ENCODE measurements at places on chromosomes 12 and 14.

DNA sequence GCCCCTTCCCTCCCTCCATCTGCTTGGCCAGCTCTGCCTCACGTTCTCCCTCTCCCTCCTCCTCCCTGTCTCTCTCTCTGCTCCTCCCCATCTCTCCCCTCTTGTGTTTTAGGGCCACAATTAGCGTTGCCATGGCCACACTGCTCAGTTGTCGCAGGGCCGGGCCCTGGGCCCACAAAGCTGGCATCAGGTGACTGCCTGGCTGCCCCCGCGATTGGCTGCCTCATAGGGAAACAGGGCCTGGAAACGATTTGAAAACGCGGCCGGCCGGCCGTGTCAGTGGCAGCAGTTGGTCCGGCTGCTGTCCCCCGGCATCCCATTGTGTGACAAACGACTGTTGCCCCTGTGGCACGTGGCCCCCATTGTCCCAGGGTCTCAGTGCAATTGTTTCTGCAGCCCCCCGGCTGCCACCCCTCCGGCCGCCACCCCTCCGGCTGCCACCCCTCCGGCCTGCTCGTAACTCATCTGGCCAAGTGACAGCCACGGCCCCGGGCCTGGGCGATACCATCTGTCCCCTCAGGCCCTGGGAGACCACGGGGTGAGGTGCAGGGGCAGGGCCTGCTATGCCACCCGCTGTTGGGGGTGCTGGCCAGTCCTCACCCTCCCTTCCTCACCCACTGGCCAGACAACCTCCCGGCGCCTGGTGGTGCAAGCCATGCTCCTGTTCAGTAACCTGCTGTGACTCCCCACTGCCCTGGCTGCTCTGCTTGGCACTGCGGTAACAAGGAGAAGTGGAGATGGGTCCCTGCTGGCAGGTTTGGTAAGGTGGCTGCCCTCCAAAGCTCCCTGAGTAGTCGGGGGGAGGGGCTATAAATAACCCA, 17.4 kb downstream of the FOXN4 start:
- peak; percentile 12 for DNase-seq

GRCh38 chr12:56164345-56164729, 6.2 kb downstream of the MYL6 start:
- DNase-seq = peak; percentile 25

DNA sequence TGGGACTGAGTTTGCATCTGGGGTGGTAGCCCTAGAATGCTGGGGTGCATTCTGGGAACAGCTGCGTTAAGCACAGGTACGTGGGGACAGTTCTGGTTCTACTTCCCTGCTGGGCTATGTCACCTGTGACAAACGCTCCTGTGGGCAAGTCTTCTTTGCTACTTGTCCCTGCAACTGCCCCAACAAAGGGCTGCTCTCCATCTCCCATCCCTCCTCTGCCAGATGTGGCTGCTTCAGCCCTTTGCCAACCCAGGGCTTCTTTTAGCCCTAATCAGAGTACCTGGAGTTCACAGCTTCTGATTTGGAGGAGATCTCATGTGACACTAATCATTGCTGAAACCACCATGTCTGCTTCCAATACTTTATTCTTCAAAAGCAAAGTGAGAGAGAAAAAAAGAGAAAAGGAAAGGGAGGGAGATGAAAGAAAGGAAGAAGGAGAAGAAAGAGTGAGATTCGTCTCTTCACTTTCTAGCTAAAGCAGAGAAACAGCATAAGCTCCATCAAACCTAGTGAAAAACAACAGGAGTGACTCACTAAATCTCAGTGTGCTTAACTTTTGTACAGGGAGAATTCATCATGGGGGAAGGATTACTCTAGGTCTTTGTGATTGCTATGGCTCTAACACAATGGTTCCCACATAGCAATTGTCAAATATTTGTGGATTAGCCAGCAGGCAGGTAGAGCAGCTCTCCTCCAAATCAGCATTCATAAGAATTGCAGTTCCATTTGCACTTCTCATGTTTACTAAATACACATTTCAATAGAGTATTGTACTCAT, 174.8 kb downstream of the LRIG3 start:
- DNase-seq = no peak

DNA sequence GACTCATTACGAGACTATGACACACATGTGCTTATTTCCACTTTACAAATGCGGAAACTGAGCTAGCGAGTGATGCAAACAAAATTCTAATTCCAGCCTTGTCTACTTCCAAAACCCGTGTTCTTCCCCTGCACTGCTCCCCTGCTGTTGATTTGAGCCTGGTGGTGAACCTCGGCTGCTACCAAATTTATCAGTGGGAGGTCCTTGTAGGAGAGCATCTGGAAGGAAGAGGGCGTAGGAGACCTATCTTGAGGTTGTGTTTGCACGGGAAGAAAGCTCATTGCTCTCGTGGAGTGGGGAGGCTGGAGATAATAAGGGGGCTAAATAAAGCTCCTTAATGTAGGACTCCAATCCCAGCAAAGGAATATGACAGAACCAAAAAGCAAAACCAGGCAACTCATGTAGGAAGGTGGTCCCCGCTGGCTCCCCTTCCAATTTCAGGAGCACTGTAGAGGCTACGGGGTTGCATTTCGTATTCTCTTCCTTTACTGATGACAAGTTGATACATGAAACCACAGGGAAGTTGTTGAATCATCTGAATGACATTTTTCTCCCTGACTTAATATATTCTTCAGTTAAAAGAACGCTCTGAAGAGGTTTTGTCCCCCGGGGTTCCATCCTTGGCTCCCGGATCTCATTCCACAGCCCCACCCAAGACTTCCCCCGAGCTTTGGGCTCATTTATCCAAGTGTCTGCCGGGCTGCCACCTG, 52.6 kb downstream of the FZD10 start:
- peak; percentile 8 for DNase-seq

DNA sequence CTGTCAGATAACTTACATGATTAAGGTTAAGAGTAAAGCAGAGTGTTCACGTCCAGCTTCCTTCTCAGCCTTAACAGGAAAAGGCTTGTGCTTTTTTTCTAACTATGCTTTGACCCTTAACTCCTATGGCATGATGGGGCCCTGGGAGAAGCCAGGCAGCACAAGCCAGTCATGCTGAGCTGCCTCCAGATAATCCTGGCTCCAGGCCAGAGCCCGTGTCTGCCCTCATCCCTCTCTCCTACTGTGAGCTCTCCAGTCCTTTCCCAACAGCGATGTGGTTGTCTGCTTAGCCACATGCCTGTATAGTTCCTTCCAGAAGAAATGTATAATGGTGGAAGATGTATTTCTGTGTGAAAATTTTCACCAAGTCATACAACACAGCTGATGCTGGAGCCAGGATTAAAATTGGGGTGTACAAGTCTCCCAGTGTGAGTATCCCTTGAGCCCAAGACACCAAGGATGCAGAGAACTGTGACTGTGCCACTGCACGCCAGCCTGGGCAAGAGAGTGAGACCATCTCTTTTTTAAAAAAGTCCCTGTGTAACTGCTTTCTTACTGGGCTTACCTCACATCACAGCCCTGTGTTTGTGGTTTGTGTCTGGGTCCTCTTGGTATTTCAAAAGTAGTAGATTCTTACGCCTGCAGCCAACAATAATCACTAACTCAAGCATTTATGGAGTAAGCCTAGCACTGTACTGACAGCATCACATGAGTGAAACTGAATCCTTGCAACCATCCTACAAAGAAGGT, 7.9 kb upstream of the ITFG2 start:
- peak; percentile 76 for DNase-seq

DNA sequence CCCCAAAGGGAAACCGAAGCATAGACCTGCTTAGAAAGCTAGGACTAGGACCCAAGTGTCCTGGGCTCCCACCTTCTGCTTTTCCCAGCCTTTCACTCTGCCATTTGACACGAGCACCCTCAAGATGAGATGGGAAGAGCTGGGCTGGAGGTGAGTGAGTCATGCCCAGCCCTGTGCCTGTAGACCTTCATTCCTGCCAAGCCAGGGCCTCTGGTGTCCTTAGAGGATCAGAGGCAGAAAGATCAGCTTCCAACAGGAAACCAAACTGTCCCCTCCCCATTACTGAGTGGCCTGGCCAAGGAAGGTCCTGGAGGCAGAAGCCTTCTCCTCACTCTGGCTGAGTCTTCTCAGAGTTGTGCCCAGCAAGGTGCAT, 3.5 kb downstream of the TMEM63C start:
- DNase-seq = no peak

All from fibroblast of skin of scalp (primary cell).